ENCODE measurements at places on chromosomes 2 and 18. TPM values are rescaled to one million over a fixed set of nuclear protein-coding genes. Genes with fewer than 3 reads are reported as not detected.

PSD4 gene
- polyA plus RNA-seq, result 12.8 TPM

EGR4 gene
- polyA plus RNA-seq, result 0.02 TPM

PLCL1 gene
- polyA plus RNA-seq, result not detected

LDLRAD4 gene
- polyA plus RNA-seq, result not detected

HAAO gene
- polyA plus RNA-seq, result not detected

Data from mammary epithelial cell (primary cell).